ENCODE measurements at places on chromosomes 16 and 17. TPM values are rescaled to one million over a fixed set of nuclear protein-coding genes. Genes with fewer than 3 reads are reported as not detected.

ACSM5 gene
- total RNA-seq: 11.0 TPM

TBC1D3 gene
- total RNA-seq: not detected

MT4 gene
- total RNA-seq: not detected

- H3K4me3 ChIP-seq: no peak overlapping the region
- no peaks in the 10 kb centered on the region for H3K4me1 ChIP-seq
Observed at GRCh38 chr16:79154086-79154485, 446.5 kb downstream of the MAF start.

- H3K27me3 ChIP-seq: no peaks in the 10 kb centered on the region
- no peak overlapping the region for H3K4me3 ChIP-seq
- no peaks in the 10 kb centered on the region for H3K36me3 ChIP-seq
Observed at GRCh38 chr17:13646411-13646810, 44.7 kb upstream of the HS3ST3A1 start.

RND2 gene
- 2.4 TPM for total RNA-seq

All from thoracic aorta (tissue), 2 donors.